ENCODE measurements at places on chromosomes 1 and 21. TPM values are rescaled to one million over a fixed set of nuclear protein-coding genes. Genes with fewer than 3 reads are reported as not detected.

- H3K4me1 ChIP-seq = no peaks in the 10 kb centered on the region
- H3K27me3 ChIP-seq = no peaks in the 10 kb centered on the region
- H3K27ac ChIP-seq = no peak overlapping the region
- DNase-seq = no peak
- no peak overlapping the region for H3K4me3 ChIP-seq
These were observed 17.7 kb upstream of the C1orf87 start for GRCh38 chr1:60091195-60091715.

DNA sequence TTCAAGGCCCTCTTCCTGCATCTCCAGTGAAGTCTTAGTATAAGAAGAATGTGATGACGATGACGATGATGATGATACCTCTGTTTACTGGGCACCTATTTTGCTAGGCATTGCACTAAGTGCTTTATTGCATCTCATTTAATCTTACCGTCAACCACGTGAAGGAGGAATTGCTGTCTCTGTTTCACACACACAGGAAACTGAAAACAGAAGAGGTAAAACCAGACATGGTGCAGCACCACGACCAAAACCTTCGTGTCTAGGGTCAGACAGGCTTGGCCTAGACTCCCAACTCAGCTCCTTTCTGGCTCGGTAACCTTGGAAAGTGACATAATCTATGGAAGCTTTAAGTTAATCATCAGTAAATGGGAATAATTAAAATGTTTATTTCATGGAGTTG is 20.7 kb upstream of the KCNA2 start:
- no peak for DNase-seq
- no peaks in the 10 kb centered on the region for H3K36me3 ChIP-seq
- no peaks in the 10 kb centered on the region for H3K4me1 ChIP-seq
- H3K27me3 ChIP-seq = no peaks in the 10 kb centered on the region

DNA sequence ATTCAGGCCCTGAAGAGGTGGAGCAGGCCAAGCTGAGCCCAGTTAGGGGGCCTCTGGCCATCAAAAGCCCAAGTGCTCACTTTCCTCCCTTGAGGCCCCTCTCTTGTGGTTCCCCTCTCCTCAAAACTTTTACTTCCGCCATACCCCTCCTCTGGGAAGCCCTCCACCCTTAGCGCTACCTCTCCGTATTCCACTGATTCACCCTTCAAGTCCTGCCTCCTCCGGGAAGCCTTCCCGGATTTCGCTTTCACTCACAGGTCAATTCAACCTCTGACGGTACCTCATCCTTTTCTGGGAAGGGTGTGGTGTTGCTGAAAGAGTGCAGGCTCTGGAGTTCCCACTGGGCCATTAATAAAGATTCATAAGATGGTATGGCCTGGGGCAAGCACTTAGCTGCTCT is 19.1 kb downstream of the SPOCD1 start:
- DNase-seq = peak; percentile 25
- no peaks in the 10 kb centered on the region for H3K36me3 ChIP-seq
- peaks cover 2% of the 10 kb centered on the region for H3K4me1 ChIP-seq
- H3K27ac ChIP-seq = no peak overlapping the region
- H3K4me3 ChIP-seq = no peak overlapping the region
- H3K27me3 ChIP-seq = no peaks in the 10 kb centered on the region

DNA sequence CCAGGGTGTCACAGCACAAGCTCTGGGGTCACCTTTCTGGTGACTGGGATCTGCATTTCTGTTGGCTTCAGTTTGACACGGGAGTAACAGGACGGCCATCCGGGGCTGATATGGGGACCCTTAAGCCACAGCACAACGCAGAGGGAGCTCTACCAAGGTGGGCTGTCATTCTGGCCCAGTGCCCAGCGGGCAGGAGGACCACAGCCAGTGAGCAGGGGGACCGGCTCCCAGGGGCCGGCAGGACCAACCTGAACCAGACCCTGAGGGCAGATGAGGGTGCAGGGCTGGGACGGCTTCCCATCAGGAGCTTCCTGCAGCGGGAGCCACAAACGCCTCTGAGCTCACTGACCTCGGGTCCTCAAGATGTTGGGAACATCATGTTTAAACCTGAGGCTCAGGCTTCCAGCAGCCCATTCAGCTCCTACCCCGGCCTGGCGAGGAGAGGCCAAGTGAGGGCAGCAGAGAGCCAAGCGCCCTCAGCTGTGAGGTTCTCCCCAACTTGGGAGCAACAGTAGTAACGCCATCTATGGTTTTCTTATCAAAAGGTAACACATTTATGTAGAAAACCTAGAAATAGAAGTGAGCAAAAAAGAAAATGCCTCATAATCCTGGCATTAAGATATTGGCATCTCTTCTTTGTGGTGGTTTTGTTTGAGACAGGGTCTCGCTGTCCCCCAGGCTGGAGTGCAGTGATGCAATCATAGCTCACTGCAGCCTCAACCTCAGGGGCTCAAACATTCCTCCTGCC is 26.8 kb downstream of the TMEM201 start:
- no peaks in the 10 kb centered on the region for H3K4me1 ChIP-seq
- no peak for DNase-seq
- H3K27ac ChIP-seq = no peak overlapping the region

GRCh38 chr1:100517515-100517914 is 20.4 kb upstream of the GPR88 start:
- H3K4me3 ChIP-seq = no peak overlapping the region
- no peak for DNase-seq
- no peaks in the 10 kb centered on the region for H3K36me3 ChIP-seq
- no peaks in the 10 kb centered on the region for H3K4me1 ChIP-seq
- no peaks in the 10 kb centered on the region for H3K27me3 ChIP-seq
- H3K27ac ChIP-seq = no peak overlapping the region

The AIM2 gene
- total RNA-seq = 0.73 TPM

The HOOK1 gene
- 0.16 TPM for total RNA-seq

The SLAMF8 gene
- 2.3 TPM for total RNA-seq

The SPRR2A gene
- not detected for total RNA-seq

Data from breast epithelium (tissue), 4 donors.